Breast epithelium (tissue), 4 donors: ENCODE measurements at places on chromosomes 6 and 20.

DNA sequence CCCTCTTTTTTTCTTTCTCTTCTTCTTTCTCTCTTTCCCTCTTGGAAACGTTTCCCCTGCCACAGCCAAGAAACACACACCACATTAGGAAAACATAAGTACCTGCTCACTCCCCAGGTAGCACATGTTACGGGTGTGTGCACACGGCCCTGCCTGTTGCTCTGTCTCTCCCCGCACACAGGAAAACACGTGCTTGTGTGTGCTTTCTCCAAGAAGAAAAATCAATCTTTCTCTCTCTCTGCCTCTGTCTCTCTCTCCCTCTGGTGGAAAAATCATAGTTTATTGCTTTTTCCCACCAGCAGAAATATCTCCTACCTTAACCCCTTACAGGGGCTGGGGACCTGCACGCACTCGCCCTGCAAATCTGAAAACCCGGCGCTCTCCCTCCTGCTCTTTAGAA, 102.3 kb downstream of the EDN3 start:
- no peak for DNase-seq

DNA sequence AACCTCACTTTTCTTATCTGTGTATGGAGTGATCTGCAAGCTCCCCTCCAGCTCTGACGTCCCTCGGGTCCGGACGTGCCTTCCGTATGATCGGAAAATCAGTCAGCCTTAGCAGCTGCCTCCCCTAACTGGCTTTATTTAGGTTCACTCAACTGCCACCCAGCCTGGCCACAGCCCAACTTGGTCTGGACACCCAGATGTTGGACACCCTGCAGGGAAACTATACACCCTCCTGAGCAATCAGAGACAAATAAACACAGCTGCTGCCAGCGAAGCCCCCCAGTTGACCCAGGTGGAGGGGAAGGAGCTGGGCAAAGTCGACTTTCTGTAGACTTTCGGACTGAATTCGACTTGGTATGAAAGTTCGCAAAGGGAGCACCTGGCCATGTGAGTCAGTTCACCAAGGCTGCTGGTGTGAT, 28.9 kb downstream of the TBC1D7 start:
- DNase-seq = no peak

- peak; percentile 91 for DNase-seq
Observed at GRCh38 chr6:139376604-139377218, 2.3 kb upstream of the CITED2 start.

- no peak for DNase-seq
Observed at GRCh38 chr20:46071573-46071972, 18.2 kb downstream of the NCOA5 start.

GRCh38 chr20:50146732-50147662, 6.5 kb downstream of the PEDS1 start:
- DNase-seq = no peak

DNA sequence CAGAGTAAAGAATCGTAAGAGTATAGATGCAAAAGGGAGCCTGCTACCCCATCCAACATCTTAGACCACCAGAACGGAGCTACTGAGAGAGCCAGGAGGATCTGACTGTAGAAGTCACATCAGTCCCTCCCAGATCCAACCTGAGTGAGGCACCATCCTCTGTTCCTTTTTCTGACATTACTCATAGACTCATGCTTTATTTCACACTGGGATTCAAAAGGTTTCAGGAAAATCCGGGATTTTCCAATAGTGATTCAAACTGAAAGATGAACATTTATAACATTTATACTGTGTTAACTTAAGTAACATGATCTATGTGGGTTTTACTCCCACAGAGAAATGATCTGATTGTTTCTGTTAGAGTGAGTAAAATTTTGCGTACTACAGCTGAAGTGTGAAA, 868.6 kb upstream of the GJE1 start:
- no peak for DNase-seq

DNA sequence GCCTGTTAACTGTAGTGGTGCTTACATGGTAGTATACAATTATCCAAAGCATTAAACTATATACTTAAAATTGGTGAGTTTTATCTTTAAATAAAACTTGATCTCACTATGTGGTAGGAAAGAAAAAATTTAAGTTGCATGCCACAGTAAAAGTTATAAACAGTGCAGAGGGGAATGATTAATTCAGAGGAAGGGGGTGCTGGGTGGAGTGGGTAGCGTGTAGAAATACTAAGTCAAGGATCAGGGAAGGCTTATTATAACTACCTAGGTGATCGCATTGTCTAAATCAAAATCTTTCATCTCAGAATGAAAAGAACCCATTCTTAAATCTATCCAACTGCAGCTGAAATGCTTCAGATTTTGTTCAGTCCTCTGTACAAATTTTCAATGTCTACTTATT, 428.3 kb downstream of the ADGRB3 start:
- no peak for DNase-seq

DNA sequence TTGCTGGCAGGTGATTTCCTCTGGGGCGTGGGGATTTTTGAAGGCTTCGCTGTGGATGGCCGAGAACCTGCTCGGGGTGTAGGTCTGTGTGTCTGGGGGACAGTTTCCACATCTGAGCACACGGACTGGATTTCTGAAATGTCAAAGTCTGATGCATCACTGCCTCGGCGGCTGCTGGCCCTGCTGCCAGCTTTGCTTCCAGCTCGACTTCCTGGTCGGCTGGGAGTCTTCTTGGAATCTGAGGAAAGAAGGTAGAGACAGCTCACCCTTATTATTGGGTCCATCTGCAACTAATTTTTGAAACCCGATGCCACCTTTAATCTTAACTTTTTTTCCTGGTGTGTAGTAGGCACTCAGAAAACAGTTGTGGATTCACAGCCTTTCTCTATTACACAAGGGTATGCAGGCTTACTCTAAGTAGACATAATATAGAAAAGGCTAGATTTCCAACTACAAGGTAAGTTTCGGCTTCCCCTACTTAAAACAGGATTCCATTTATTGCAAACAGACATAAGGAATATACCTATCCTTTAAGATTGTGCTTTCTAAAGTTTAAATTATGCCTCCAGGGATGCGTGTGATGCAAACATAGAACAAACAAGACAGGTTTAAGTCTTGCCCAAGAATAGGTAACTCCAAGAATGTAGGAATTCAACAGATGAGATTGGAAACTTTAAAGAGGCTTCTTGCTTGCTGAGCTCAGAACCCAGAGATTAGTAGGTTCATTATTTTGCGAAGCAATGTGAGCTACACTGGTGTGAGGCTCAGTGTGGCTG, 183.5 kb downstream of the DST start:
- DNase-seq = no peak

GRCh38 chr6:109079981-109080380, 14.7 kb downstream of the SESN1 start:
- no peak for DNase-seq

DNA sequence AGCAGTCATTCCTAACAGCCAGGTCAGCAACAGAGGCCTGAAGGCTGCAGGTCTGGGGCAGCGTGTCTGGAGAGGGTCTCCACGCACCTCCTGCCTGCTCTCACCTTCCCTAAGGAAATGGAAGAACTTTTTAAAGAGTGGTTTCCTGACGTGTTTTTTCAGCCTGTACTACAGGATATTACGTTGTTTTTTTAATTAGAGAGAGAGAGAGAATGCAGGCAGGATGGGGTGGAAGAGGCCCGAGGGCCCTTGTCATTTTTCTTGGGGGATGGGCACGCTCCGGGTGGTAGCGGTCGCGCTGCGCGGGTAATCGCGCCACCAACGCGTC, 2.1 kb downstream of the DLL1 start:
- DNase-seq = no peak

GRCh38 chr6:81451787-81452186, 300.7 kb downstream of the TENT5A start:
- DNase-seq = no peak

- DNase-seq = no peak
Observed at GRCh38 chr6:75052491-75052890, 153.4 kb downstream of the COL12A1 start.

DNA sequence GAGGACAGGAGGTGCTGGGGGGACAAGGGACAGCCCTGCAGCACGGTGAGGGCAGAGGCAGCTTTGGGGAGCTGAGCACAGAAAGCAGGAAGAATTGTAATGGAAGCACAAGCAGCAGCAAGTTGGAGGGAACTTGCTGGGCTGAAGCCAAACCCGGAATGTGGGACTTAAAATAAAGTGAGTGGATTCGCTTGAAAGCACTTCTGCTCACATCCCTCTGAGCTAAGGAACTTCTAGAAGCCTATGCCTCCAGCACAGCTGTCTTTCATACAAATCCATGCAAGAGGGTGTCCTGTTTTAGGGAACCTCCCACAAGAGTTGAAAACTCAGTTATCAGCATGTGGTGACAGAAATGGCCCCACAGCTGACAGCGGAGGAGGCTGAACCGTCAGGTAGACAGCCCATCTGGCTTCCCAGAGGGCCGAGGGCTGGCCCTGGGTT, 71.4 kb upstream of the MLN start:
- no peak for DNase-seq

DNA sequence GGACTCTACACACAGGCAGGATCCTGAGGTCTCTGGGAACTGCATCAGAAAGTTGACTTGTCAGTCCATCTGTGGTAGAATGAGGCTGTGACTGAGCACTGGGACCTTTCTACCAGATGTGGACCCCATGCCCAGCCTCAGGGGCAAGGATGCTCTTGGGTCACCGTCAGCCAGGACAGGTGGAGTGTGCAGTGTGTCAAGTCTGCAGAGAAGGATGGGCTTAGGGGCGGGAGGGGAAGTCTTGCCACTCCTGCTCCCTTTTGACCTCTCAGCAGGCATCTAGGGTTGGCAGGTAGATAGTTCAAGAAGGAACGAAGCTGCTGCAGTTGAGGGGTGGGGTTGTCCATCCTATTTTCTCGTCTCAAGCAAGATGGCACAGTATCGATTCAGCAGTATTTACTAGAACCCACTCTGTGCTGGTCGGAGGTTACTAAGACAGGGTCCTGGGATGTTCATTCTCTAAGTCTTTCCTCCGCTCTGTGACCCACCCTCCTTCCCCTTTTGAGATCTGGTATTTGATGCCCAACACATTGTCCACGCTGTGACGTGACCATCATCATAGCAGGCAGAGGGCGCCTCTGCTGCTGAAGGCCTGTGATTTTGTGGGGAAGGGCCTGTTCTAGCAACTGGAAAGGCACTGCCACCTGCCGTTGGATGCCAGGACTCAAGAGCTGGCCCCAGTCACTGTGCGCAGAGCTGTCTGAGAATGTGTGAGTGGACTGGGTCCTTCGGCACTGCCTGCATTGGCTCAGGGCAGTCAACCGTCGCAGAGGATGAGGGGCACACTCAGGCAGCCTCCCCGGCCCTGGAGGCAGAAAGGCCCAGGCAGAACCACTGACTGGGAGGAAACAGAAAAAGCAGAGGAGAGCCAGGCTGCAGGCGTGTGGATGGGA, 23.2 kb downstream of the RBCK1 start:
- DNase-seq = peak; percentile 36

GRCh38 chr6:7424967-7425807, 35.6 kb downstream of the RIOK1 start:
- no peak for DNase-seq

DNA sequence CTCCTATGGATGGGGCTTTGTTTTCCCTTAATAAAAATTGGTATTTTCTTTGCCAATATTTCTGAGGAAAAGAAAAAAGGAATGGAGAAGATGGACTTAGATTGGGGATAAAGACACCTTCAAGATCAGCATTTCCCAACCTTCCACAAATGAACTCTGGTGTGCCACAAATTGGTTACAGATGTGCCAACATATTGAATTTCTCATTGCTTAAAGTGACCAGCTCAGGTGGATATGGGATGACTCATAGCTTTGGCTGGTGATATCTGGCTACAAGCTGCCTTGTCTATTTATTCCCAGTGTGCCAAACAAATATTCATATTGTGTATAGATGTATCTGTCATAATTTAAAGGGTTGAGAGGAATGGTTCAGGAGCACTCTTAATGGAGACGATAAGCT, 32.5 kb downstream of the THEMIS start:
- no peak for DNase-seq

DNA sequence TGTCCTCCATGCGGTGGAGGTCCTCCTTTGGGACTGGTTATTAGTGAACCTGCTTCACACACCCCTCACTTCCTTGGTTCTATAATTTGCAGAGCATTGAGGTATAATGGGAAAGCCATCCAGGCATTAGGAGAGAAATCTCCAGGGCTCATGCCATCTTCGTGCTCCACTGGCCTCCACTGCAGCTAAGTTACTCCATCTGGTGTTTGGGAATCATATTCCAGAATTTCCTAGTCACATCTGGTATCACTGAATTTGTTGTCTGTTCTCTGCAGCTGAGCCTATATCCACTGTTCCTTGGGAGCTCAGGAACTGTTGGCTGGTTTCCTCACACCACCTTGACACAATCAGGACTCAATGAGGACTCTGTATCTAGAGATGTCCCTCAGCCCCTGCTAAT, 173.0 kb upstream of the TSHZ2 start:
- DNase-seq = no peak

- no peak for DNase-seq
Observed at GRCh38 chr6:89977808-89978748, 83.8 kb downstream of the GJA10 start.

GRCh38 chr6:52992980-52993920, 1.8 kb downstream of the GSTA4 start:
- no peak for DNase-seq

DNA sequence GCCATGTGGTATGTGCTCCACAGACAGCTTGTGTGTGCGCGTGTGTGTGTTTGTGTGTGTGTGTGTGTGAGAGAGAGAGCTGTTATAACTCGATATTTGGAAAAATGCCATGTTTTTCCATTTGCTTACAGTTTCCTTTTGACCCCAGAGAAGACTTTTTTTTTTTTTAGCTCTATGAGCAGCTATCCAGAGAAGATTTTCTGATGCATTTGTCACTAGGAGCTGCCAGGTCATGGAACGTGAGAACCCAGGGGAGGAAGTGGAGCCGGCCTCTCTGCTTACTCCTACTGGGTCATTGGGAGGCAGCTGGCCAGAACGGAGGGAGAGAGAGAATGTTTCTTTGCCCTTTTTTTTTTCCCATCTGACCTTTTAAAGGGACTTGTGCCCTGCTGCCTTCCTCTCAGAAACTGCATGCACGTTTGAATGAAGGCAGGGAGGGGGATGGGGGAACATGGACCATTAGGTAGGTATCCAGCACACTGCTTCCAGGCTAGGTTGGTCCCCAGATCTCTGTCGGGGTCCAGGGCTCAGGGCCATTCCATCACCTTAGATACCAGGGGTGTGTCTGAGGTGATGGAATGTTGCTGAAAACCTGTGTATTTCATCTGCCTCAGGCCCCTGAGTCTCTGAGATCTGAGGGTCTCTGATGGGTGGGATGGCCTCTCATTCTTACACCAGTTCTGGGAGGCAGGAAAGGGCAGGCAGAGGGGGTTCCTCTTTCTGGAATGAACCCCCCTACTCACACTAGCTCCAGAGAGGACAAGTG, 11.2 kb upstream of the MRPS18A start:
- DNase-seq = no peak

- no peak for DNase-seq
Observed at GRCh38 chr20:14720251-14720650, 382.8 kb upstream of the FLRT3 start.
